Progenitor cell of endocrine pancreas (in vitro differentiated cells): ENCODE measurements at places on chromosomes 7 and 10.

DNA sequence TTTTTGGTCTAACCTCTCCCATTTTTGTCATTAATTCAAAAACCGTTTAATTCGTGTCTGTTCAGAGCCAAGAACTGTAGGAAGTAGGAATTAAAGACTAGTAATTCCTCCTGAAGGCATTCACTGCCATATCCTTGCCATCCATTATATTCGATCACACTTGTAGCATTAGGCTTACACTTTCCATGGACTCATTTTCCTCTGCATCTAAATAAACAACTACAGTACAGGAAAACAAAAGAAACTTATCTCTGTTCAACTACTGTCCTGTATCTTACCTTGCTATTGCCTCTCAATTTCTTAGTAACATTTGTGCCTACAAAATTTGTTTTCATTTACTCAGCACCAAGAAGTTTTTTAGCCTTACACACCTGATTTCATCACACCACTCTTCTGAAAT is 111.6 kb upstream of the SEMA3C start:
- no peaks in the 10 kb centered on the region for H3K4me1 ChIP-seq
- no peak overlapping the region for H3K4me3 ChIP-seq
- no peaks in the 10 kb centered on the region for H3K27me3 ChIP-seq
- DNase-seq, result no peak
- H3K36me3 ChIP-seq, result no peaks in the 10 kb centered on the region

- no peak for DNase-seq
- H3K4me1 ChIP-seq, result no peaks in the 10 kb centered on the region
- peaks cover 39% of the 10 kb centered on the region for H3K27me3 ChIP-seq
- H3K27ac ChIP-seq, result no peak overlapping the region
- no peaks in the 10 kb centered on the region for H3K36me3 ChIP-seq
- H3K4me3 ChIP-seq, result no peak overlapping the region
Observed at GRCh38 chr10:128206676-128207075, 80.5 kb upstream of the MKI67 start.

- H3K36me3 ChIP-seq, result no peaks in the 10 kb centered on the region
- H3K4me3 ChIP-seq, result no peak overlapping the region
- no peak overlapping the region for H3K27ac ChIP-seq
- H3K4me1 ChIP-seq, result no peaks in the 10 kb centered on the region
Observed at GRCh38 chr7:47000561-47000960, 581.4 kb downstream of the TNS3 start.

DNA sequence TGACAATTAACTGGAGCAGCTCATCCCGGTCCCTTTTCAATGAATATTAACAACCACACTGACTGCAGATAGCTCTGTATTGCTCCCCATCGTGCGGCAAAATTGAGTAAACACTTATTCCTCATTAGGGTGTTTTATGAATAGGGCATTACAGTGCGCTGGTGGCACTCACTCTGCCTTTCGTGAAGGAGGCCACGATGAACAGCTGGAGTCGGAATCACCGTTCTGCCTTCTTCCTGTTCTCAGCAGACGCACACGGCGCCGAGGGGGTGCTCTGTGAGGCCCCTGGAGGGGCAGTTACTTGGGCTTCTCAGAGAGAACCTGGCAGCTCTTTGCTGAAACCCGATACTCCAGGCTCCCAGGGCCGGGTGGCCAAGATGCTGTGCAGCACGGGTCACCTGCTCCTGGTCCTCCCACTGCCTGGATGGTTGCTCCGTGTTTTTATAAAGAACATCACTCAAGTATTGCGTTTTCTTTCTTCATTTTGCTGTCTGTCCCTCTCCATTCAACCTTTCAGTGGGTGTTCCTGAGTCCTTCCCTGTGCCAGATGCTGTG is 241.9 kb downstream of the GLRX3 start:
- H3K27ac ChIP-seq, result no peak overlapping the region
- no peak for DNase-seq
- no peaks in the 10 kb centered on the region for H3K4me1 ChIP-seq
- H3K4me3 ChIP-seq, result no peak overlapping the region

GRCh38 chr10:132184816-132185593 is 1.7 kb upstream of the DPYSL4 start:
- peaks cover 67% of the 10 kb centered on the region for H3K27me3 ChIP-seq
- peaks cover 5% of the 10 kb centered on the region for H3K4me1 ChIP-seq
- no peak for DNase-seq
- H3K4me3 ChIP-seq, result peak overlapping the region; percentile 15

DNA sequence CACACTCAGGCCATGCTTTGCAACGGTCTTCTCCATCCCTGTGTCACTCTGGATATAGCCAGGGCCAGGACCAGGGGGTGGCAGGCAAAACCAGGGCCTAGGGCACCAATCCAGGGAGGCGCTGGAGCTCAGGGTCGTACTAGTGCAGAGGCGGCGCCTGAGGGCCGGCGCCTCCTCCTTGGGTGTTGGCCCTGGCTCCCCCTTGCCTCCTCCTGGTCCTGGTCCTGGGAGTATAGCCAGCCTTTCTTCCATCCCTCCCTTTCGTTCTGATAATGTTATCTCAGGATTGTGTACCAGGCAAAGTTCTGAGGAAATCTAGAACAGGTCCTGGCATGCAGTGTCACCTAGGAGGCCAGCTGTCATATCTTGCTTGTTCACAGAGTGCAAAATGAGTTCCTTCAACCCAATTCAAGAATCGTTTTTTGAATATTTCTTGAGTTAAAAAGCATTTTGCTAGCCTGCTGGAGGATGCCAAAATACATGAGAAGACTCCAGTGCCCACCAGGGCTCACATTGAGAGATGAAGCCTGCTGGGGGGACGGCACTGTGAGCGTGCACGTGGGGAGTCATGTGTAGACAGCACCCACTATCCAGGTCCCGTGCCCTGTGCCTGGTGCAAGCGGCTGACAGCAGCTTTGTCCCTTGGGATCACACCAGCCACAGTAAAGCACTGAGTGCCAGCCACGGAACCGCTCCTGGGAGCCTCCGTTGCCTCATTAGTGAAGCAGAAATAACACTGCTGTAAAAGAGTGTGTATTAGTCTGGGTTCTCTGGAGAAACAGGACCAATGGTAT is 106.9 kb upstream of the C7orf33 start:
- H3K36me3 ChIP-seq, result no peaks in the 10 kb centered on the region
- H3K27ac ChIP-seq, result no peak overlapping the region
- peaks cover 5% of the 10 kb centered on the region for H3K4me1 ChIP-seq
- no peak overlapping the region for H3K4me3 ChIP-seq
- DNase-seq, result no peak
- peaks cover 11% of the 10 kb centered on the region for H3K27me3 ChIP-seq

- no peak overlapping the region for H3K27ac ChIP-seq
- H3K27me3 ChIP-seq, result peaks cover 44% of the 10 kb centered on the region
- DNase-seq, result no peak
- H3K4me3 ChIP-seq, result no peak overlapping the region
- no peaks in the 10 kb centered on the region for H3K36me3 ChIP-seq
Observed at GRCh38 chr7:6248581-6248980, 23.8 kb downstream of the CYTH3 start.
